ENCODE measurements at places on chromosomes 3 and 15.
A peak's percentile ranks its signal among the peaks of the same experiment; 100 is the strongest.

- no peak for DNase-seq
These were observed 46.0 kb downstream of the PPCDC start for GRCh38 chr15:75069301-75069925.

- no peak for DNase-seq
These were observed 508.2 kb upstream of the TGFBR2 start for GRCh38 chr3:30098243-30098642.

- DNase-seq, result peak; percentile 28
These were observed 26.3 kb upstream of the MTHFS start for GRCh38 chr15:79923079-79923514.

DNA sequence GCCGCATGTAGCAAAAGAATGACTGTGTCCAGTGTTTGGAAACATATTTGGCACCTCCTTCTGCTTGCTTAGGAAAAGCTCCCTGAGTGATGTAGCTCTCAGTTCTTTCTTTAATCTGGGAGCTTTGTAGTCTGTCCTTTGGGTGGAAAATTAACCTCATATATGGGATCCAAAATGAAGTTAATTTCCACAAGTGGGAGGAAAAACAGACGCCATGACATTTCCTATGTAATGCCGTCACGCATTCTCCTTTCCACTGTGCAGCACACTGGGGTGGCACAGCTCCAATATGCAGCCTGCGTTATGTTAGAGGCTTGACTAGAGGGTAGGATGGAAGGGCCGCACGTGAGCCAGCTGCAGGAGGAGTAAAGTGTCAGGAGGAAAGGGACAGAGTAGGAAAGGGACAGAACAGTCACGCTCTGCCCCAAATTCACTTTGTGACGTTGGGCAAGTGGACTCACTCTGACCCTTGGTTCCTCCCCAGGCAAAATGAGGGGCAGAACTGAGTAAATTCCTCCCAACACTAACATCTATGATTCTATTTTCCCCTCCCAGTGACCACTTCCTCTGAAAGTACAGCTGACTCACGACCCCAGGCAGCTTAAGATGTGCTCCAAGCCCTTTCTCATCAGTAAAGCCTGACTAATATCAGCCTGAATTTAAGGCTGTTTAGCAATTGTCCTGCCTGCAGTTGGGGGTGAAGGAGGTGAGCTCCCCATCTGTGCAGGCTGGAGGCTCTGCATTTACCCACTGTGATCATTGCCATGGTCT lies 176.5 kb upstream of the PFN2 start:
- DNase-seq, result no peak

DNA sequence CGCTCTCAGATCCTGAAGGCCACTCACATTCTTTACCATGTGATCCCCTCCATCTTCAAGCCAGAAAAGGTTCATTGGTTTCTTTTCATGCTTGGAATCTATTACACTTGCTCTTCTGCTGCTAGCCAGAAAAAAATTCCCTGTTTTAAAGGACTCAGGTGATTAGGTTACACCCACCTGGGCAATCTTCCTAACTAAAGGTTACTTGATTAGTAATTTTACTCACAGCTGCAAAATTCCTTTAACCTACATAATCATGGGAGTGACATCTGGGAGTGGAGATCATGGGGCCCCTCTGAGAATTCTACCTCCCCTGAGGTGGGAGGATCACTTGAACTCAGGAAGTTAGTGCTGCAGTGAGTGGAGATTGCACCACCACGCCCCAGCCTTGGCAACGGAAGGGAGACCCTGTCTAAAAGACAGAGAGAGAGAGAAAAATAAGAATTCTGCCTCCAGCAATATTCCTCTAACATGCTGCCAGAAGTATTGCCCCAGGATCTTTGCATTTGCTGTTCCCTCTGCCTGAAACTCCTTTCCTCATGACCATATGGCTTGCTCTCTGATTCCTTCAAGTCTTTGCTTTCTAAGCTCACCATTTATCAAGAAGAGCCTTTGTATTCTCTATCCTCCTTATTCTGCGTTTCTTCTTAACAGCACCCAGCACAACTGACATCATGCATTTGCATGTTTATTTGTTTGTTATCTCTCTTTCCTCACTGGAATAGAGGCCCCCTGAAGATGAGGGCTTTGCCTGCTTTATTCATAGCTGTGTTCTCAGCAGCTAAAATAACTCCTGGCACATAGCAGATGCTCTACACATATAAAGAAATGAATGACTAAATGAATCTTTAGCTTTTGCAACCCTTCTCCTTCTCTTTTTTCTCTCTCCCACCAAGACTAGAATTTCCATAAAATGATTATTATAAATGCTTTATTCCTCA lies 68.2 kb downstream of the EDEM1 start:
- DNase-seq, result no peak

GRCh38 chr3:178397836-178398235 lies 138.4 kb upstream of the KCNMB2 start:
- no peak for DNase-seq

GRCh38 chr15:55588815-55589115 lies 620 bp upstream of the PYGO1 start:
- no peak for DNase-seq

GRCh38 chr3:22439626-22440025 lies 688.6 kb upstream of the ZNF385D start:
- DNase-seq, result no peak

DNA sequence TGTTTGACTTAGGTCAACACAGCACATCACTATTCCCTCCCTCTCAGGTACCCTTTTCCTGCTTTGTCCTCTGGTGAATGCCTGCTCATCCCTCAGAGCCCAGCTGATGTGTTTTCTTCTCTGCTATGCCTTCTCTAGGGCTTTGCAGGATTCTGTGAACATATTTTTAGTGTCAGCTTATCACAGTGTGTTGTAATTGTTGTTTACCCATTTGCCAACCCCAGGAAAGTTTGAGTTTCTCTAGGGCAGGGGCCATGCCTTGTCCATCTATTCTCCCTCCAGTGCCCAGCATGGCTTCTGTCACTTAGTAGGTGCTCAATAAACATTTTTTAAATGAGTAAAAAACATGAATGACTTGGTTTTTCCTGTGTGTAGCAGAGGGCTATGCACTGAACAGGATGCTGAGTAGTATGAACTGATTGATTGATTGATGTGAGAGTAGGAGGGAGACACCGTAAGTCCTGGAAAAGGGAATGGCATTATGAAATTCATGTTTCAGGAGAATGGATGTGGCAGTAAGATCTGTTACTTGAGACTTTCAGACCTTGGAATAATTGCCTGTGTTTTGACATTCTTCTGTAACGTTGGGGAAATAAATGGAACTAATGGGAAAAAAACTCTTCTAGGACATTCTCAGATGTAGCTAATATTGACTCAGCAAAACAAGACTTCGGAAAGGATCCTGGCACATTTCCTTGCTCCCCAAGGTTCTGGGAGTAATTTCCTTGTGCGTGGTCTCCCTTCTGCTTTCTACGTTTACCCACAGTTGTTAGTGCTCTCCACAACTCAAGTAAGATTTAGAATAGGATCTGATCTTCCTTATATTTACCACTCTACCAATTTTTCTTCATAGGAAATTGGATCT lies 267.3 kb upstream of the TBL1XR1 start:
- no peak for DNase-seq

- no peak for DNase-seq
These were observed 37.3 kb downstream of the DZIP1L start for GRCh38 chr3:138078096-138078495.

DNA sequence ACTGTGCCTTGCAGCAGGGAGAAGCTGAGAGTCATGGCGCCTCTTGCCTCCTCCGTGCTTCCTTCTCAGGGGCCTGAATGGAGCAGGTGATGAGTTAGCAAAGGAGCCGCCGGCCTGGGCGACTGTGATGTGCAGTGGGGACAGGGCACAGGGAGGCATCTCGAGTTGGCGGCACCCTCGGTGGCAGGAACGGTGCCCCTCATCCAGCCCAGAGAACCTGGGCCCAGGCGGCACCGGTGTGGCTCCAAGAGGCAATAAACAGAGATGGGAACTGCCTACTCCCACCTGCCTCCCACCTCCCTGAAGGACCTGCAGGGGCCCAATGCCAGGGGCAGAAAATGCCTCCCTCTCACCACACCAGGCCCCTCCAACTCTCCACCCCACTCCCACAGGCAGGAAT lies 6.2 kb downstream of the SLC41A3 start:
- DNase-seq, result no peak

DNA sequence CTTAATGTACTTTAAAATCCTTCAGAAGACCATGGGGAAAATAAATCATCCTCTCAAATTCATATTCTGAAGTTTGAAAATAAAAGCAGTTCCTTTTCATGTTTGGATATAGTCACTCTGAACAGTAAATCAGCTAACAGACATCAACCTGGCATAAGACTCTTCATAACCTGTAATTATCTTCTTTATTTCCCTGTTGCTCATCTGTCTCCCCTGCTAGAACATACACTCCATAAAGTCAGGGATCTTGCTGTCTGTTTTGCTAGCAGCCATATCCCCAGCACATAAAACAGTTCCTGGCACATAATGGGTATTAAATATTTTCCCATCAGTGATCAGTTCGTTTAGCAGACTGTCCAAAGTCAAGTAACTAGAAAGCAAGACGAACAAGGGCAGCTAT lies 11.2 kb downstream of the VGLL4 start:
- no peak for DNase-seq

DNA sequence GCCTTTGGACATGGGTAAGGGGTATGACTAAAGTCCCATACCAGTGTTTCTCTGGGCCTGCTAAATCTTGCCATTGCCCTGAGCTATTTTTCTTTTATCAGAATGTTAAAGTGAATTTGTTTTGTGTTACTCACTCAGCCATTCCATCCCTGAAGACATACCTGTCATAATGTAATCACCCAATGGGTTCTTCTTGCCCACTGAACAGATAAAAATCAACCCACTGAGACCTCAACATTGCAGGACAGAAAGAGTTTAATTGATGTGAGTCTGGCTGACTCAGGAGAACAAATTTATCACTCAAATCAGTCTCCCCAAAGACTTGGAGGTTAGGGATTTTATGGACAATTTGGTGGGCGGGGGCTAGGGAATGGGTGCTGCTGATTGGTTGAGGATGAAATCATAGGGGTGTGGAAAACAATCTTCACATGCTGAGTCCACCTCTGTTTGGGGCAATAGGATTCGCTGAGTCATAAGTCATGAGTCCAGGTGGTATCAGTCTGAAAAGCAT lies 47.4 kb downstream of the ILDR1 start:
- no peak for DNase-seq

DNA sequence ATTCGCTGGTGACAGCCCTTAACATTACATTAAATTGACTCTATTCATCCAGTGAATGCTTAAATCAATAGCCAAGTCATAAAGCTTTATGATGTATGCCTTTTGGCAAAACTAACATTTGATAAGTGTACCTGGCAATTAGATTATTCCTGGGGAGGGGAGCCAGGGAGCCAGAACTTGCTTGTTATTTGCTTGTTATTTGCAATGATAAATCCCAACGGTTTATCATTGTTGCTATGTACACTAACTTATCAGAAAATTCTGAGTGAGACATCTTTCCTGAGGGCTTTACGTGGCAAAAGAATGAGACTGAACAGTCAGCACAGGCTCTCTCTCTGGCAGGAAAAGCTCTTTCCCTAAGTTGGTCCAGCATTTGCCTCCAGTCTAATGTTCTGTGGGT lies 35.8 kb upstream of the FBN1 start:
- no peak for DNase-seq

- no peak for DNase-seq
These were observed 20.5 kb upstream of the ABHD2 start for GRCh38 chr15:89067751-89068150.

GRCh38 chr15:62141643-62142588 lies 23.2 kb downstream of the C2CD4B start:
- DNase-seq, result no peak

DNA sequence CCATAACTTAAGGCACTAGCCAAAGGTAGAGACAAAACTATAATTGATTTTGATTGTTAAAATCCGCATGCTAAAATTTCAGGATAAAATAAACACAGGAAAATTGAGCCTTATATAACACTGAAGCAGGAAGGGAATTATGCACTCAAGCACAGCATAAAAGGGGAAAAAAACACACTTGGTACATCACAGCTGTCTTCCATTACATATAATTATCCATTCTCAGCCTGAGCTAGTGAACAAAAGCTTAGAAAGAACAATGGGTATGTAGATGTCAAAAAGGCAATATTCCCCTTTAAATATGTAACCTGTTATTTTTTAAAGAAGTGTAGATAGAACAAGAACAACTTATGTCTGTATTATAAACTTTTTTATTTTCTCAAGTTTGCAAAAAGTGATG lies 899.2 kb downstream of the ROBO1 start:
- no peak for DNase-seq

GRCh38 chr3:47156396-47156795 lies 7.5 kb downstream of the SETD2 start:
- no peak for DNase-seq

- DNase-seq, result no peak
These were observed 62.5 kb upstream of the GBE1 start for GRCh38 chr3:81823882-81824395.
